Fibroblast of skin of back (primary cell): ENCODE measurements at places on chromosomes 7 and 10.

DNA sequence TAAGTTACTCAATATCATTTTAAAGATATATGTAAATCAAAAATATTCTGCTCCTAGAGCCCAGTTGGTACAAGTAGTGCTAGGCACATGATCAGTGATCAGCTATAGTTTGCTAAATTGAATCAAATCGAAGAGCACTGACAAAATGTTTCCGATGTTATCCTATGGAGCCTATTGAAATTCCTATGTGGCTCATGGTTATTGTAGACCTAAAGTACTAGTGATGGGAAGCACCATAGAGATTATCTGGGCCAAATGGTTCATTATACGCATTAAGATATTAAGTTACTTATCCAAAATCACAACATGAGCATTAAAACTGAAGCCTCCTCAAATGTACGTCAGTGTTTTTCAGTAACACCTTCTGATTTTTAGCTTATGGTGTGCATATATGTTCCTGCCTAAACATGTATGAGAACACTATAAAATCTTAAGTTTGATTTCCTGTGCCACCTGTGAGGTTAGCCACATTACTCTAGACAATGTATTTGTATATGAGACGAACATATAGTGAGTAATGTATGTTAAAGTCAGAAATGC, 103.2 kb downstream of the IQUB start:
- DNase-seq: no peak

GRCh38 chr10:119980956-119981750, 88.6 kb downstream of the SEC23IP start:
- no peak for DNase-seq

DNA sequence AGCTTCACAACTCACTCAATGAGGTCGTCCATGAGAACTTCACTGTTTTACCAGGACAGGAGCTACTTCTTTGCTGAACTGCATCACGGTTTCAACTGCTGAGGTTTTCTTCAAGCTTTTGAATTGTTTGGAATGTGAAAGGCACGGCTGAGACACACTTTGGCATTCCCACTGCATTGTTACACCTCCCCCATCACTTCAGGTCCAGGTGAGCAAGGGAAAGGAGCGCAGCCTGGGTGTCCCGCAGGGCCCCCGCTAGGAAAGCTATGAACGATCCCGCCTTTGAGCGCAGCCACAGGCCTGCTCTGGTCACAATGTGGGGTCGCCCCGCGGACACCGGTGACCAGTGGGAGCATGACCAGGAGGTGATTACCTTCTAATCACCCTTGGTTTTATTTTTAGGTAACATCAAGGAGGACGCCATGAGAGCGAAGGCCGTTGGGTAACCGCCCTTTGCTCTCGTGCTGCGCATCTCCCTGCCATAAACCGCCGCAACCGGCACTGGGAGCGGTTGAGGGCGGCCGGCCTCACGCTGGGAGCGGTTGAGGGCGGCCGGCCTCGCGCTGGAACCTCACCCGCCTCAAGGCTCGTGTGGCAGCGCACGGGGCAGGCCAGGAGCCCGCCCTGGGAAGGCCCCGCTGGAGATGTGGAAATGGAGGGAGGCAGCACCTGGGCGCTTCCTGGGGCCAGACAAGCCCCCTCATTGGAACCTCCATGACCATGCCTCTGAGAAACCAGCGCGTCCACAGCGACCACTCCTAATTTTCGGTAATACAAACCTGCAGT, 50.9 kb upstream of the SGMS1 start:
- DNase-seq: no peak

DNA sequence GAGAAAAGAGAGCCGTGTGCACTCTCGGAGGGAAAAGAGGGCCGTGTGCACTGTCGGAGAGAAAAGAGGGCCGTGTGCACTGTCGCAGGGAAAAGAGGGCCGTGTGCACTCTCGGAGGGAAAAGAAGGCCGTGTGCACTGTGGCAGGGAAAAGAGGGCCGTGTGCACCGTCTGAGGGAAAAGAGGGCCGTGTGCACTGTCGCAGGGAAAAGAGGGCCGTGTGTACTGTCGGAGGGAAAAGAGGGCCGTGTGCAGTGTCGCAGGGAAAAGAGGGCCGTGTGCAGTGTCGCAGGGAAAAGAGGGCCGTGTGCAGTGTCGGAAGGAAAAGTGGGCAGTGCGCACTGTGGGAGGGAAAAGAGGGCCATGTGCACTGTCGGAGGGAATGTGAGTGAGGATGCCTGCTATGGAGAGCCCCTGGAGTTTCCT, 188.7 kb downstream of the DNAJB6 start:
- DNase-seq: no peak

- peak; percentile 63 for DNase-seq
These were observed 1.5 kb downstream of the CDK13 start for GRCh38 chr7:39951226-39952194.

- no peak for DNase-seq
These were observed 38.8 kb downstream of the ZNF783 start for GRCh38 chr7:149300620-149301285.

GRCh38 chr7:38870147-38870546, 38.8 kb downstream of the VPS41 start:
- DNase-seq: peak; percentile 26

GRCh38 chr7:157347217-157347904, 10.6 kb downstream of the DNAJB6 start:
- no peak for DNase-seq

DNA sequence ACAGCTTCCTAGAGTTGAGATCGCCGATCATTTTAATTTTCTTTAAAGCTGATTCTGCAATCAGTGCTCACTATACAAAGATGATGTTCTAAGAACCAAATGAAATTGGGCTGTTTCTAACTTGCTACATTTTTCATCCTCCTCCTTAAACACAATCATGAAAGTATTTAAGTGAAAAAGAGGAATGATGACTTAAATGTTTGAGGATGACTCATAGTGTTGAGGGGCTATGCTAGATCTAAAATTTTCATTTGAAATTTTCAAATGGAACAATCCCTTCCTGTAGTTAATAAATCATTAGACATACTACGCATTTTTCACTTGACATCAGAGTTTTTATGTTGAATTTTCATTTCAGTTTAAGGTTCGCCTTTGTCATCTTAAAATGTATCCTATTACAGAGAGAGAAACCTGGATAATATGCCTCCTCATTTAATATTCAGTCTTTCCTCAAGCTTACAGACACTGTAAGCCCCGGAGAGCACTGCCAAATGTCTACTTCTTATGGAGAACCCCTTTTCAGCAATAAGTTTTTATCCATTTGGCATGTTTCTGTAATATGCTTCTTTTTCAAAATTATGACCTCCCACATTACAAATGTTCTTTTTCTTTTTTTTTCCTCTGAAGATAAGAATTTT, 499.6 kb downstream of the MAGI2 start:
- DNase-seq: peak; percentile 42

DNA sequence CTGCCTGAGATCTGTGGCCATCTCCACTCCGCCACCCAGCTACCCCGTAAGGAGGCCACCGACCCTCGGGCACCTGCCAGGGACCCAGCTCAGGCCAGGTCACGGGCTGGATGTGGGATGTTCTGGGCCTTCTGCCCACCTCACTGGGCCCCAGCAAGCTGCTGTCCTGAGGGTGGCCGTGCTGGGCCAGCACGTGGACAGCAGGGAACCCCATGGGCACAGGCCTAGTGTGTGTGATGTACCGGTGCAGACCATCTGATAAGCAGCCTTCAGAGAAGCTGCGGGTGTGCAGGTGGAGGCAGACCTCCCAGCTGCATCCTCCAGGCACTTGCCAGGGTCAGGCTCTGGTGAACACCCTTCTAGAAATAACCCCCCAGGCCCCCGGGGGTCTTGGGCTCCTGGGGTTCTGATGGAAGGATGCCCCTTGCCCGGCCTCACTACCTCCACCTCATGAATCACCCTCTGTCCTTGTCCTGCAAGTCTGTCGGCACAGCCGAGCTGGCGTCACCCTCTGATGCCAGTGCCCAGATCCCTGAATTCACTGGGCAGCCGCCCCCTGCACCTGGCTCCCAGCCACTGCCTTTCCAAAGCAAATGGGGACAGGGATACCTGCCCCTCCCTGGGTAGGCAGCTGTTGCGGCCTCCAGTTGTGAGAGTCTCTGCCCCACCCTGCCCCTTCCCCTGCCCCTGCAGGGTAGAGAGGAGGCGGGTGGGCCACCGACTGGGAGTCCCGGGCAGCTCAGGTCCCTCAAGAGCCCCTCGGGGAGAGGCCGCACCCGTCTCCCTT, 139.8 kb downstream of the FAM53B start:
- no peak for DNase-seq

DNA sequence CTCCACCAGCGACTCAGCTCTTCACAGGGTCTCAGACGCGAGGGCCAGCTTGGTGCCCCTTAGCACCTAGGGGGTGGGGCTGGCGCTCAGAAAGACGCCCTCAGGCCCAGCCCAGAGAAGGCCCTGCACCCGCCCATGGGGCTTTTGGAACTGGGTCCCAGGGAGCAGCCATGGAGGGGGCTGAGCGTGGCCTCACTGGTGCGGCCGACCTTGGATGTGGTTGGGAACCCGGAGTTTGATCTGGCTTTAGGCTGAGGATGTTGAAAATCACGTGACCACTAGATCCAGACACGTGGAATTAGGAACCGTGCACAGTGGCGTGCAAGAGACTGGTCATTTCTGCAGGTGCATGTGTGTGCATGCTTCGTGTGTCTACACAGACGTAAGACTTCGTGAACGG, 185.4 kb downstream of the DNAJB6 start:
- no peak for DNase-seq
